ENCODE measurements at places on chromosomes 7 and 10.

DNA sequence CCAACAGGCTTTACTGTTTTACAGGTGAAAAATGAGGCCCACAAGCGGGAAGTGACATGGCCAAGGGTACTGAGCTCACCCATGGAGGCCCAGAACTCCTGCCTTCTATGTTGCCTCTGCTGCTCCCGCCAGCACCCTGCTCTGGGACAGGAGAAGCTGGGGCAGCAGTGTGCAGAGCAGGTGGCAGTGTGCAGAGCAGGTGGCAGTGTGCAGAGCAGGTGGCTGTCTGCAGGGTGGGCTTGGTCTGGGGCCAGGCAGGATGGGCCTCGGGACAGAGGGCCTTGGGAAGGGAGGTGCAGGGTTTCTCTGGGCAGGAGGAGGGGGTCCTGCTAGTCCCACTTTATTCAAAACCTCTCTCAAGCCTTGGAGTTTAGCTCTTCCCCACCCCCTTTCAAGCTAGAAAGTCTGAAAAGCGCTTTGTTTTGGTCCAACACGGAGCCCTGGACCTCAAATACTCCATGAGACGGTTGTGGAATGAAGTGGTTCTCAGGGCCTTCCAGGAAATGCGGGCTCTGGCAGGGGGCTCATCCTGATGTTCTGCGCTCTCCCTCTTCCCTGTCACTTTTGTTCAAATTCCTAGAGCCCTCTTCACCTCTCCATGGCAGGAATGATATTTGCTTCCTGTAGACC, 26.8 kb downstream of the TSPAN15 start:
- no peak for DNase-seq

- DNase-seq: no peak
Observed at GRCh38 chr7:123090456-123090855, 95.0 kb upstream of the TAS2R16 start.

GRCh38 chr7:126657599-126658358, 595.0 kb downstream of the GRM8 start:
- DNase-seq: peak; percentile 83

- DNase-seq: no peak
Observed at GRCh38 chr10:3452173-3452626, 279.6 kb upstream of the PITRM1 start.

GRCh38 chr10:93670372-93670771, 32.0 kb downstream of the FRA10AC1 start:
- no peak for DNase-seq

- no peak for DNase-seq
Observed at GRCh38 chr7:22083704-22084240, 138.1 kb upstream of the CDCA7L start.
